Right ventricle myocardium superior (tissue), 1 donor: ENCODE measurements at places on chromosomes 1 and 21. TPM values are rescaled to one million over a fixed set of nuclear protein-coding genes. Genes with fewer than 3 reads are reported as not detected.

GRCh38 chr1:6538956-6539355, 15.4 kb downstream of the NOL9 start:
- DNase-seq = no peak

DNA sequence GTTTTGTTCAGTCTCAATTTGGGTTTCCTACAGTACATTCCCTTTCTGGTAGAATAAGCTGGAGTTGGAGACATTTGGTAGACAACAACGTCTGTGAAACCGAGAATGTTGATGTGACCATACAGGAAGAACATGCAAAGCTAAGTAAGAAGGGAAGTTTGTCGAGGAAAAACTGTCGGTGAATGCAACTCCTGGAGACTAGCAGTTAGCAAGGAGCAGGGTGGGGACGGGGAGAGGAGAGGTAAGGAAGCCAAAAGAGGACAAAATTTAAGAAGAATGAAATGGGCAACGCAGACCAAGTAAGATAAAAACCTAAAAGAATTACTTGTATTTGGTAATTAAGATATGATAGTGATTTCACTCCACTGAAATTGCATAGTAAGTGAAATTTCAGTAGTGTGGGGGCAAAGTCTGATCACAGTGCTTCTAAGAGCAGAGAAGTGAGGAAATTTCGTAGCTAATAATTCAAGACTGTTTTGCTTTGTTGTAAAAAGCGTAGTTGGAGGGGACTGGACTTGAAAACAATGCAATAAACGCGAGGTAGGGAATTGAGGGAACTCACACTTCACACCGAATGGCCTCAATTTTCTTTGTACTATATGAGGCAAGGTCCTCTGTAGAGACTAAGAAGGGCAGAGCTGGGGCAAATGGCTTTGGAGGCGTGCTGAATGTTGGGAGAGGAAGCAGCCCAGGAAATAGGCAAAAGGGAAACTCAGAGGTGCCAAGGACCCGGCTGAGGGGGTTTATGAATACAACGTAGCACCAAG, 787 bp upstream of the GIPC2 start:
- no peak for DNase-seq

GRCh38 chr1:154586231-154586630, 18.7 kb downstream of the CHRNB2 start:
- DNase-seq = no peak

DNA sequence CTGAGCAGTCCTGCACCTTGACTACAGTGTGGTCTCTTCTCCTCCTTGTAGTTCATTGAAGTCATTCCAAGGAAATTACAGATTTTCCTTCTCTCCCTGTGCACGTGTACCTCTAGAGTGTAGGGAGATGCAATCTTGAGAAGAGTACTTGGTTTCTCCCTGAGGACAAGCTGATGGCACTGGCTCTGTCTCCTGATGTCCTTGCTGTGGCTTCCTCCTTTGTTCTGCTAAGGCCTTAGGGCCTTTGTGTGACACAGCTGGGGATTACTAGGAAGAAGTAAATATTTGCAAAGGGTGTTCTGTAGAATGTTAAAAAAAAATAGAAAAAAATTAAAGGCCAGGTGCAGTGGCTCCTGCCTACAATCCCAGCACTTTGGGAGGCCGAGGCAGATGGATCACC, 66.2 kb upstream of the APOBEC4 start:
- no peak for DNase-seq

GRCh38 chr21:14584357-14585095, 38.4 kb upstream of the SAMSN1 start:
- DNase-seq = no peak

DNA sequence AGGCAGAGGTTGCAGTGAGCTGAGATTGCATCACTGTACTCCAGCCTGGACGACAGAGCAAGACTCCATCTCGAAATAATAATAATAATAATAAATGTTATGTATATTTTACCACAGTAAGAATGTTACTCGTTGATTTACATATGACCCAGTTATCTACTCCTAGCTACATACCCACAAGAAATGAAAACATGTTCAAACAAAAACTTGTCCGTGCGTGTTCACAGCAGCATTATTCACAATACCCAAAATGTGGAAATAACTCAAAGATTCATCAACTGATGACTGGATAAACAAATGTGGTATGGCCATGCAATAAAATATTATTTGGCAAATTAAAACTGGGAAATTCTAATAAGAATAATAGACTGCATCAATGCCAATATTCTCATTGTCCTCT, 31.7 kb upstream of the ENSA start:
- DNase-seq = no peak

GRCh38 chr21:41614511-41614910, 106.6 kb upstream of the TMPRSS2 start:
- no peak for DNase-seq

DNA sequence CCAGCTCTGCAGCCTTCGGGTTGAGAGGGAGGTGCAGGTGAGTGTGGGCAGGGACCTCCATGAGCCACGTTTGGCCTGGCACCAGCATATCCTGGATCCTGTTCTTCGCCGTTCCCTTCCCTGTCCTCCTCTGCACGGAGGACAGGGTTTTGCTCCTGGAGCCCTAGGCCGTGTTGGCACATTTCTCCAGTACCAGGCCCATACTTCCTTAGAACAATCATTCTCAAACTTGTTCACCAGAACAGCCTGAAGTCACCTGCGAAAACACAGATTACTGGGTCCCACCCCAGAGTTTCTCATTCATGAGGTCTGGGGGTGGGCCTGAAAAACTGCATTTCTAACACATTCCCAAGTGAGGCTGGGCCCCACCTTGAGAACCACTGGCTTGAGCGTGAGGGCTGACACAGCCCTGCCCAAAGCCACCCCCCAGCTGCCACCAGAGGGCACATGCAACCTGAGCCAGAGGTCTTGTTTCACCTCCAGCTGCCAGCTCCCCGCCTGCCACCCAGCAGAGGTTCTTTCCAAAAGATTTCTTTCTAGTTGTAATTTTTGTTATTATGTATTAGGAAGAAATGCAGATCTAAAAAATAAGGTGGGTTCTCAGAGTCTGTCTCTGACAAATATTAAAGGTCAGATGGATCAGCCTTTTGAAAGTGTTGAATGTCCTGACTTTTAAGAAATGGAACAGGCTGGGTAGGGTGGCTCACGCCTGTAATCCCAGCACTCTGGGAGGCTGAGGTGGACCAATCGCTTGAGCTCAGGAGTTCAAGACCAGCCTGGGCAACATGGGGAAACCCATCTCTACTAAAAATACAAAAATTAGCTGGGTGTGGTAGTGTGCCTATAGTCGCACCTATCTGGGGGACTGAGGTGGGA, 39.6 kb upstream of the LDLRAP1 start:
- DNase-seq = peak; percentile 69

DNA sequence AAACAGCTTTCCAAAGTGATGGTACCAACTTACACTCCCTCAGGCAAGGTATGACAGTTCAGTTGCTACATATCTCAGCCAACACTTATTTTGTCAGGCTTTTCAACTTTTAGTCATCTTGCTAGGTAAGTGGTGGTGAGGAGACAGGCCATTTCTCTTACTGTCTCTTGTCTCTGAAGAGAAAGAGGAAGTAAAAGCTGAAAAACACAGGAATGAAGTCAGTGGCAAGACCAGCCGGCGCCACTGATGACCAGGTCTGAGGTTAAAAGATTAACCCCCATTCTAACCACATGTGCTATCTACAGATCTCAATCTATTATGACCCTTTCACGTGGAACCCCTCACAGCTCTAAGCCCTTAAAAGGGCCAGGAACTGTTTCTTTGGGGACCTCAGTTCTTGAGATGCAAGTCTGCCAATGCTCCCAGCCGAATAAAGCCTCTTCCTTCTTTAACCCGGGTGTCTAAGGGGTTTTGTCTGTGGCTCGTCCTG, 4.2 kb downstream of the ADCY10 start:
- DNase-seq = no peak

- DNase-seq = no peak
Measured at GRCh38 chr1:44347280-44347679, 7.8 kb downstream of the ERI3 start.

- no peak for DNase-seq
Measured at GRCh38 chr1:227937838-227938145, 9.9 kb downstream of the WNT9A start.

DNA sequence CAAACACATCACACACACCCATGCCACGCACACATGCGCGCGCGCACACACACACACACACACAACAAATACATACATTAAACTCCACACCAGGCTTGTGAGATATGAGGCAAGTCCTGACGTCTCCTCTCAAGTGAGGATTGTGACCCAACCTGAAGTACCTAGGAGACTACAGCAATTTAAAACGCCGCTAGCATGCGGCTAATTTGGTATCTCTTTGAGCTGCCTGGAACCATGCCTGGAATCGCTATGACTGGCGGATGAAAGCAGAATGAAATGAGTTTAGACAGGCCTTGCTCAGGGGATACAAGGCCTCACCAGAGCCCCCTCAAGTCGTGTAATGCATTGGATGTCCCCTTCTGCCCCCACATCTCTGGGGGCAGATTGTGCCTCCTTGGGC, 1.6 kb upstream of the RAB7B start:
- no peak for DNase-seq

- no peak for DNase-seq
Measured at GRCh38 chr21:34186109-34186719, 112.8 kb downstream of the MRPS6 start.

DNA sequence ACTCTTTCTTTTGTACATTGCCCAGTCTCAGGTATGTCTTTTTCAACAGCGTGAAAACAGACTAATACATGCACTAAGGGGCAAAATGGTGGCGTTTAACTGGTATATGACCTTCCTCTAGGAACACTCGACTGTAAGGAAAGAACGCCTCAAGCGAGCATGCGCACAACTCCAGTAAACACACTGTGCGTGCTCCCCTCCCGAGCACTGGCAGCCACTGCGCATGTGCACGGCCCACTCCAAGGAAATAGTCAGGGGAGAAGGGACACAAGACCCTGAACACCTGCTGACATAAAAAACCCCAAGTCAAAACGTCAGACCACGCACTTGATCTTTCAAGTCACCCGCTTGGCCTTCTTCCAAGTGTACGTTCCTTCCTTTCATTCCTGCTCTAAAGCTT, 173.5 kb downstream of the NPHP4 start:
- no peak for DNase-seq

The CREG1 gene
- total RNA-seq = 68.3 TPM

The TCHH gene
- total RNA-seq = not detected

The C1orf105 gene
- 14.3 TPM for total RNA-seq

The TMPRSS15 gene
- not detected for total RNA-seq

The MMEL1 gene
- 0.48 TPM for total RNA-seq

The PCP4L1 gene
- 0.22 TPM for total RNA-seq
